ENCODE measurements at places on chromosomes 16 and 17.

DNA sequence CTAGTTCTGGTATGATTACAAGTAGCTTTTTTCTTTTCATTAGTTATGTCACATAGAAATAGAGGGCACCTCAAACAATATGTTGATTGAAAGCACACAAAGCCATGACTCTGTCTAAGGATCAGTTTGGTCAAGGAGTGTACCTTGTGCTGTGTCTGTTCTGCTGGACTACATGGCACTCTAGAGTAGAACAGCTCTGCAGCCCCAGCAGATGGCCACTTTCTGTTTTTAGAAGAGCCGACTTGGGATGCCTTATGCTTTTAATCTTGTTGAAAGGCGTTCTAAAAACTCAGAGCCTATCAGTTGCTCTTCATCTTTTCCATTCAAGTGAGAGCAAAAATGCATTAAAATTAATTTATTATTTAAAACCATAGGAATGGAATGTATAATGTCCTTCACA is 49.3 kb upstream of the CA10 start:
- no peak for DNase-seq

GRCh38 chr16:3607634-3608033 is 3.8 kb downstream of the SLX4 start:
- DNase-seq, result no peak

GRCh38 chr16:2777231-2777902 is at the start of gene ELOB:
ELOB (minus strand) TSS chr16:2777280; CDS start chr16:2777239, 41 bp downstream.
- peak; percentile 69 for DNase-seq

DNA sequence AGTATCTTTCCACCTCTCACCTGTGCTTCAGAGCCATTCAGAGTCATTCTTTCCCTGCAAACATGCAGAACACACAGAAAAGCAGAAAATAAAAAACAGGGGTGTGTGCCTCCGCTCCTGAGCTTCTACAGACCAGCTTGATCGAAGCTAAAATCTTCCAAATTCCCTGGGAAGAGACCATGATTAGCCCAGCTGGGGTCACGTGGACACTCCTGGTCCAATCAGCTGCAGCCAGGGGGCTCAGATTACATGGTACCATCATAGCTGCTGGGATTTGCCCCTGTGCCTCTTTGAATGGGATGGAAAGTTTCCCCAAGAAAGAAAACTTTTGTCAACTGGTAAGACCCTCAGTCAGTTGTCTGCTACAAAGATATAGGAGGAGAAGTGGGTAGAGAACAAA is 159.9 kb downstream of the TMEM114 start:
- DNase-seq, result no peak
